CD4-positive, alpha-beta T cell (primary cell): ENCODE measurements at places on chromosomes 1 and 21.

GRCh38 chr1:234889643-234890042 lies 239.0 kb downstream of the TOMM20 start:
- DNase-seq = no peak
- no peak overlapping the region for H3K27ac ChIP-seq
- H3K27me3 ChIP-seq = no peaks in the 10 kb centered on the region
- no peak overlapping the region for H3K4me3 ChIP-seq

- H3K36me3 ChIP-seq = no peaks in the 10 kb centered on the region
- no peak overlapping the region for H3K27ac ChIP-seq
- H3K27me3 ChIP-seq = no peaks in the 10 kb centered on the region
- no peak for DNase-seq
Measured at GRCh38 chr1:119898981-119899720, 2.8 kb upstream of the ADAM30 start.

DNA sequence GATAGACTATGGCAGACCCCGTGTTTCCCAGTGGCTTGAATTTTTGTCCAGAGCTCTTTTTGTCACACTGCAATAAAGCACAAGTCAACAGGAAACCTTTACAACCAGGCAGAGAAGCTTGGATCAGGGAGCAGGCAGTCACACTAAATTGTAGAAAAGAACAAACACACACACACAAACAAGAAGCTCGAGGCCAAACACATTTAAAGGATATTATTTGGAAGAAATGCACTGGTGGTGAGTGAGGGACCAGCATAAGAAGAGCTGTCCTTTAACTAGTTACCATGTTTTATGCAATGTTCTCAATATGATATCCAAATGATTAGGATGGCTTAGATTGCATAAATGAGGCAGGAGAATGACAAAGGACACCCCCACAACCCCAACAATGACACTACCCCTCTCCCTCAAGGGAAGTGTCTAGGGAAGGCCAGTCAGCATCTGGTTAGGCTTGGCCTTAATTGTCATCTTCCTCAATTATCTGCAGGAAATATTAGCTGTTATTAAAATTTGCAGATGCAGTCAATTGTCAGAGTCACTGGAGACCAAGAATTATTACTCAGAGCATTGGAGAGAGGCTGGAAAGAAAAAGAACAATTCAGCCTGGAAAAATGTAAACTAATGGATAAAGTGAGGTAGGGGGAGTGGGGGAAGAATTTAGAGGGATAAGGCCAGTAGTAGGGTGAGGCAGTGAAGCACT lies 35.3 kb downstream of the DDR2 start:
- H3K4me3 ChIP-seq = no peak overlapping the region
- DNase-seq = no peak
- no peak overlapping the region for H3K27ac ChIP-seq
- H3K27me3 ChIP-seq = no peaks in the 10 kb centered on the region
- H3K36me3 ChIP-seq = no peaks in the 10 kb centered on the region

DNA sequence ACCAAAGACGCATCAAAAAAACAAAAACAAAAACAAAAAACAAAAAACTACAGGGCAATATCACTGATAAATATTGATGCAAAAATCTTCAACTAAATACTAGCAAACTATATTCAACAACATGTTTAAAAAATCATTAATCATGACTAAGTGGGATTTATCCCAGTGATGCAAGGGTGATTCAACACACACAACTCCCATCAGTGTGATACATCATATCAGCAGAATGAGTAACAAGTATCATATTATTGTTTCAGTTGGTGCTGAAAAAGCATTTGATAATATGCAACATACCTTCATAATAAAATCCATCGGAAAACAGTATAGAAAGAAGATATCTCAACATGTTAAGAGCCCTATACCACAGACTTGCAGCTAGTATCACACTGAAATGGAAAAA lies 953.0 kb downstream of the AMY1C start:
- no peak overlapping the region for H3K27ac ChIP-seq
- no peaks in the 10 kb centered on the region for H3K27me3 ChIP-seq
- H3K4me1 ChIP-seq = no peaks in the 10 kb centered on the region
- DNase-seq = no peak
- no peak overlapping the region for H3K4me3 ChIP-seq
- no peaks in the 10 kb centered on the region for H3K36me3 ChIP-seq

- H3K27ac ChIP-seq = no peak overlapping the region
- no peak for DNase-seq
- peaks cover 2% of the 10 kb centered on the region for H3K27me3 ChIP-seq
- H3K4me1 ChIP-seq = no peaks in the 10 kb centered on the region
Measured at GRCh38 chr1:147337040-147337630, 94.7 kb downstream of the CHD1L start.

- H3K4me3 ChIP-seq = no peak overlapping the region
- peaks cover 6% of the 10 kb centered on the region for H3K36me3 ChIP-seq
- H3K27me3 ChIP-seq = no peaks in the 10 kb centered on the region
- H3K4me1 ChIP-seq = peaks cover 28% of the 10 kb centered on the region
Measured at GRCh38 chr1:150387200-150387599, 23.3 kb downstream of the RPRD2 start.

DNA sequence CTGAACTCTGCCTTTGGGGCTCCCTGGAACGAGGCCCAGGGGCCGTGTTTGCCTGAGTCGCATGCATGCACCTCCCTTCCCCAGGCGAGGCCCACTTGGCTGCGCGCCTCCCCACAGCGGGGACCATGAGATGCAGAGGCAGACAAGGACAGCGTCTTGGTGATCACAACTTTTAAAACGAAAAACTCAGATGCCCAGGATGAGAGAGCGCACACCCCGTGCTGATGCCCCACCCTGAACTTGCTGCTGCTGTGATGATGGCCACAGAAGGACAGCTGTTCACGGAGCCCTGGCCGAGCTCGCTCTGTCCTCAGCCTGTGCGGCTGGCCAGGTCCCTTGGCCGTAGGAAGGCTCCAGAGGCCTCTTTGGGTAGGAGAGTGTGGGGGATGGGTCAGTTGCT lies 11.4 kb upstream of the PRMT2 start:
- H3K4me1 ChIP-seq = peaks cover 87% of the 10 kb centered on the region
- no peaks in the 10 kb centered on the region for H3K36me3 ChIP-seq
- peak overlapping the region; percentile 16 for H3K27ac ChIP-seq
- no peak overlapping the region for H3K4me3 ChIP-seq
- H3K27me3 ChIP-seq = no peaks in the 10 kb centered on the region
- DNase-seq = no peak

- no peak overlapping the region for H3K4me3 ChIP-seq
- no peak for DNase-seq
- H3K27ac ChIP-seq = no peak overlapping the region
Measured at GRCh38 chr1:165992533-165992932, 165.1 kb downstream of the UCK2 start.

- DNase-seq = peak; percentile 9
- peaks cover 39% of the 10 kb centered on the region for H3K4me1 ChIP-seq
- H3K36me3 ChIP-seq = no peaks in the 10 kb centered on the region
- no peaks in the 10 kb centered on the region for H3K27me3 ChIP-seq
- peak overlapping the region; percentile 25 for H3K4me3 ChIP-seq
- no peak overlapping the region for H3K27ac ChIP-seq
Measured at GRCh38 chr21:28832013-28832714, 160.5 kb downstream of the LTN1 start.

- H3K4me1 ChIP-seq = no peaks in the 10 kb centered on the region
Measured at GRCh38 chr1:58446368-58446767, 100.2 kb downstream of the OMA1 start.

- no peaks in the 10 kb centered on the region for H3K36me3 ChIP-seq
- H3K4me1 ChIP-seq = no peaks in the 10 kb centered on the region
- no peak overlapping the region for H3K4me3 ChIP-seq
- no peak for DNase-seq
Measured at GRCh38 chr1:202656057-202656456, 54.2 kb downstream of the SYT2 start.

DNA sequence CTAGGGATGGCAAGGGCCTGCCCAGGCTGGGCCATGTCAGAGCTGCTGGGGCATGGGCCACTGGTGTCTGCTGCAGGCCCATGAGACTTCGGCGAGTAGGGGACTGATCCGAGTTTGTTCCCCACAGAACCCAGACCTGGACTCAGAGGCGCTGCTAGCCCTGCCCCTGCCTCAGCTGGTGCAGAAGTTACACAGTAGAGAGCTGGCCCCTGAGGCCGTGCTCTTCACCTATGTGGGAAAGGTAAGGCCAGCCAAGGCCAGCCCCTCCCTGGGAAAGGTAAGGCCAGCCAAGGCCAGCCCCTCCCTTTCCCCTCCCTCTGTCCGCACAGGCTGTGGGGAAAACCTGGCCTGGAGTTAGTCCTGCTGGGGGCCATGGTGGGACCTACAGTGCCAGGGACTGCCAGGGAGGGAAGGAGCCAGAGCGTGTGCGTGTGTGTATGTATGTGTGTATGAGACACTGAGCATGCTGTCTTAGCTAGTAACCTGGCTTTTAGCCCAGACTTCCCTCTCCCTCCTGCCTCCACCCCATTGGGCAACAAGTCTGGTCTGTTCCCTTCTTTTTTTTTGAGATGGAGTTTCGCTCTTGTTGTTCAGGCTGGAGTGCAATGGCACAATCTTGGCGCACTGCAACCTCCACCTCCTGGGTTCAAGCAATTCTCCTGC lies 8.0 kb downstream of the FAAH start:
- DNase-seq = no peak
- H3K27me3 ChIP-seq = no peaks in the 10 kb centered on the region
- peaks cover 10% of the 10 kb centered on the region for H3K4me1 ChIP-seq
- H3K36me3 ChIP-seq = no peaks in the 10 kb centered on the region
- H3K4me3 ChIP-seq = no peak overlapping the region

DNA sequence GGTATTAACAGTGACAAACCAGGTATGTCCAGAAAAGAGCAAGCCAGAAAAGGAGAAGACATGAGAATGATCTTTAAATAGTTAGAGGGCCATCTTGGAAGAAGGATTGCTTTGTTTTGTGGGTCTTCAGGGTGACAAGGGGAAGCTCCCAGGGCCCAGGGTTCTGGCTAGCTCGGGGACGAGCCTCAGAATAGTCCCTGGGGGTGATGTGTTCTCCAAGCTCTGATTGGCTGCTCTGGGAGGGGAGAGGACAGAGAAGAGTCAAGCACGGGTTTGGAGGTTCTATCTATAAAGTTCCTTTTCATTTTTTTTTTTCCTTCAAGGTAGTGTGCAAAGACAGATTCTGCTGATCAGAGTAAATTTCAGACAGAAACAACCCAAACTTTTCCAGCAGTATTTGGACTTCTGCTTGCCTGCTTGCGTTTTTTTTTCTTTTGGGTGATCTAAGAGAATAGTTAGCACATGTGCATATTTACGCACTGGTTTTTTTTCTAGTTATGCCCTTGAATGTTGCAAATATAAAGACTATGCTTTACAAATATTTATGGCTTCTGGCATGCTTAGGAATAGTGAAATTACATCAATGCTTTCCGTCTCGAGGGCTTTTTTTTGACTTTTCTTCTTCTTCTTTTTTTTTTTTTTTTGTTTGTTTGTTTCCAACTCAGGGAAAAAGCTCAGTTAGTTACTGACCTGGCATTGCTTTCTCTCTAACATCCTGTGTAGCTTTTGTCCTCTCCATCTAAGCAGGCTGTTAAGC lies 59.7 kb downstream of the ROR1 start:
- DNase-seq = no peak
- H3K4me3 ChIP-seq = no peak overlapping the region
- H3K36me3 ChIP-seq = no peaks in the 10 kb centered on the region
- H3K4me1 ChIP-seq = no peaks in the 10 kb centered on the region

GRCh38 chr1:17239420-17239819 lies 9.5 kb upstream of the PADI3 start:
- no peaks in the 10 kb centered on the region for H3K36me3 ChIP-seq
- H3K27ac ChIP-seq = no peak overlapping the region
- peaks cover 4% of the 10 kb centered on the region for H3K4me1 ChIP-seq
- H3K27me3 ChIP-seq = peaks cover 2% of the 10 kb centered on the region
- DNase-seq = peak; percentile 23
- no peak overlapping the region for H3K4me3 ChIP-seq

DNA sequence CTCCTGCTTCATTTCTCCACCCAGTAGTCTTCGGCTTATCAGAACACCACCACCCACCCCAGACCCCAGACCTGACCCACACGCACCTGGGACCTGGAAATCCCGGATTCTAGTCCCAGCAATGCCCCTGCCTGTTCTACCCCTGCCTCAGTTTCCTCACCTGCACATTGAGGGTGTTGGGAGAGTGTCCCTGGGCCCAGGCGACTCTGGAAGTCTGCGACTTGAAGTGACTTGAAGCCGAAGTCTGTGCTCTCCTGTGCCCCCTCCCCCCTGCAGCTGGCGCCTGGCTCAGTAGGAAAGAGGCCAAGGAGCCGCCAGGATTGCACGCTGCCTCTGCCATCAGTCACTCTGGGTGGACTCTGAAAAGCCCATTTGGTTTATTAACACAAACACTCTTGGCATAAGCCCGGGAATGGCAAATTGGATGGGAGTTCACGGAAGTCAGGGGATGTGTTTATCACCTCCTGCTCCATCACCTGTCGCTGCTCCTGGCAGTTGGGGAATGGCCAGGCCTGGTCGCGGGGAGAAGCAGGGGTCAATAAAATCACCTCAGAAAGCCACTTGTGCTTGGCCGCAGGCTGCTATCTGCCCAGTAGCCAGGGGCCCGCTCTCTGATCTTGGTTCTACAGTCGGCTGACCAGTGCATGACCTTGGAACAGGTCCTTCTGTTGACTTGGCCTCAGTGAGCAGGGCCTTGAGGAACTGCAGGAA lies 132.7 kb downstream of the ACTL8 start:
- H3K27ac ChIP-seq = no peak overlapping the region
- DNase-seq = no peak
- H3K4me1 ChIP-seq = no peaks in the 10 kb centered on the region
